Left cardiac atrium (tissue), 4 donors: ENCODE measurements at places on chromosomes 7 and 10.

DNA sequence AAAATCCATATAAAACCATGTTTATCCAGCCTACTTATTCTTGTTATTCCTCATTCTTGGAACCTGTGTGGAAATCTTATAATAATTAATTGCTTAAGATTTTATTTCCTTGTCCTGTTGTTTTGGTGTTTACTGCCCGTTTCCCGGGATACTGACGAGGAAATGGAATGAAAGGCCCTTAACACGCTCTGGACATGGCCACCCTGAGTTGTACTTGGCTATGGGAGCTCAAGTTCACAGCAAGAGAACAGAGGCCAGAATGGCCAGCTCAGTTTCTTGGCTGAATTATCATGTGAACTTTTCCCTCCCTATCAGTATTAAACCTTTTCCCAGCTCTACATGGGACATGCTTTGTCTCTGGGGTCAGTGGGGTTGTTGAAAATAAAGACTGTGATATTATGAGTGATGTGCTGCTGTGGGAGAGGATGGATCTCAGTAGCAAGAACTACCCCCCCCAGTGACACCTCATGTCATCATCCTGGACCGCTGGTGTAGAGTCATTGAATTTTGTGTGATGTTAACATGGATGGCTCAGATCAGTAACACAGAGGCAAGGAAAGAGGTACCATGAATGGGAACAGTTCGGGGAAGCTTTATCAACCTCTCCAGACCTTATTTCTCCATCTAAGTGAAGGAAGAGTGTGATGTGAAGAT is 87.0 kb upstream of the IGFBP3 start:
- no peak for DNase-seq

- DNase-seq = peak; percentile 45
Observed at GRCh38 chr7:51430480-51431086, 114.0 kb upstream of the COBL start.

DNA sequence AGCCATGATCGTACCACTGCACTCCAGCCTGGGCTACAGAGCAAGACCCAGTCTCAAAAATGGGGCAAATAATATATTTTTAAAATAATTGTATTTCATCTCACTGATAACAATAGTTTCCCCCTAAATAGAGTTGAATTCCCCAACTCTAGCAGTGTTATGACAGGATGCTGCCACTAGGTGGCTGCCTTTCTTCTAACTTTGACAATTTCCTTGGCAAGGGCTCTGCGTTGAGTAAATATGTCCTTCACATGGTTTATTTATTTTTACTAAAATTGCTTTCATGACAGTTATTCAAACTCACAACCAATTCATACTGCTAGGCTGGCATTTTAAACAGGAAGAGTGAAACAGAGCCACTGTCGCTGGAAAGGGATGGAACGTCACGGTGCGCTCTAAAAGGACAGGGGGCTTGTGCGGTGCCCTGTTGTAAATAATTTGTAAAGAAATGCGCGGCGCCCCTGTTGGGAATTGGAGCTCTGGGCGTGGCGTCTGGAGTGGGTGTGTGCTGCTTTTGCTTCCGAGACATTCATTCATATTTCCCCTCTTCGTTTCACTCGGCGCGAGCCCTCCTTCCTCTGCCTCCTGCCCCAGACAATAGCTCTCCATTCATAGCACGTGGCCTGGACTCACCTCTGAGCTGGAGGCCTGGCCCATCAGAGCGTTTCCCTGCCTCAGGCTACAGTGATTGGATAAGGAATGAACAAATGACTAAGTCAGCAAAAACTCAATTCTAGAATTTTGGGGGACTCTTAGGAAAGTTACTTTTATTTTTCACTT is 20.5 kb upstream of the PITRM1 start:
- no peak for DNase-seq

DNA sequence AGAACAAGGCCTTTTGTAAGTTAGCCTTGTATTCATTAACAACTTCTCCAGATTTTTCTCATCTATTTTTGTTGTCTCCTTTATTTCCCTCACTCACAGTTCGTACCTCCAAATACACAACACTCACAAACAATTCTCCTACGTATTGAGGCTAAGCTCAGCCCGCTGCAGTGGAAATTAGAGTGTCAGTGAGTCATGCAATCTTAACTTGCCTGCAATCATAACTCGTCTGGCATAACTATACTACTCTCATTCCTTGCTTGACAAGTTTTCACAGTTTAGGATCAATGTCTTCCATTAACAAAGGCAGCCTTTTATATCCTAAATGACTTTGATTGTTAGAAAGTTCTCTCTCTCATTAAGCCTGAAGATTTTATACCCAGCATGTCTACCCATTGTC is 23.8 kb downstream of the TMEM196 start:
- DNase-seq = no peak

- DNase-seq = no peak
Observed at GRCh38 chr7:19104811-19105210, 12.6 kb downstream of the TWIST1 start.

- no peak for DNase-seq
Observed at GRCh38 chr10:126439942-126440341, 51.7 kb upstream of the ADAM12 start.

DNA sequence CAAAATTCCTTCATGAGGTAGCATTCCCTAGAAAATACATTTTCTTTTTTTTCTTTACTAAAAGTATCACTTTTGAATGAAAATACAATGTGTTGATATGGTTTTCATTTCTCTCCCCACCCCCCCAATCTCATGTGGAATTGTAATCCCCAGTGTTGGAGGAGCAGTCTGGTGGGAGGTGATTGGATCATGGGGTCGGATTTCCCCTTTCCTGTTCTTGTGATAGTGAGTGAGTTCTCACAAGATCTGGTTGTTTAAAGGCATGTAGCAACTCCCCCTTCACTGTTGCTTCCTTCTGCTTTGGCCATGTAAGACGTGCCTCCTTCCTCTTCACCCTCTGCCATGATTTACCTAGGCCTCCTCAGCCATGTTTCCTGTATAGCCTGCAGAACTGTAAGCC is 790.3 kb upstream of the KCND2 start:
- no peak for DNase-seq

- DNase-seq = peak; percentile 70
Observed at GRCh38 chr10:69406302-69406811, 10.4 kb downstream of the TACR2 start.

DNA sequence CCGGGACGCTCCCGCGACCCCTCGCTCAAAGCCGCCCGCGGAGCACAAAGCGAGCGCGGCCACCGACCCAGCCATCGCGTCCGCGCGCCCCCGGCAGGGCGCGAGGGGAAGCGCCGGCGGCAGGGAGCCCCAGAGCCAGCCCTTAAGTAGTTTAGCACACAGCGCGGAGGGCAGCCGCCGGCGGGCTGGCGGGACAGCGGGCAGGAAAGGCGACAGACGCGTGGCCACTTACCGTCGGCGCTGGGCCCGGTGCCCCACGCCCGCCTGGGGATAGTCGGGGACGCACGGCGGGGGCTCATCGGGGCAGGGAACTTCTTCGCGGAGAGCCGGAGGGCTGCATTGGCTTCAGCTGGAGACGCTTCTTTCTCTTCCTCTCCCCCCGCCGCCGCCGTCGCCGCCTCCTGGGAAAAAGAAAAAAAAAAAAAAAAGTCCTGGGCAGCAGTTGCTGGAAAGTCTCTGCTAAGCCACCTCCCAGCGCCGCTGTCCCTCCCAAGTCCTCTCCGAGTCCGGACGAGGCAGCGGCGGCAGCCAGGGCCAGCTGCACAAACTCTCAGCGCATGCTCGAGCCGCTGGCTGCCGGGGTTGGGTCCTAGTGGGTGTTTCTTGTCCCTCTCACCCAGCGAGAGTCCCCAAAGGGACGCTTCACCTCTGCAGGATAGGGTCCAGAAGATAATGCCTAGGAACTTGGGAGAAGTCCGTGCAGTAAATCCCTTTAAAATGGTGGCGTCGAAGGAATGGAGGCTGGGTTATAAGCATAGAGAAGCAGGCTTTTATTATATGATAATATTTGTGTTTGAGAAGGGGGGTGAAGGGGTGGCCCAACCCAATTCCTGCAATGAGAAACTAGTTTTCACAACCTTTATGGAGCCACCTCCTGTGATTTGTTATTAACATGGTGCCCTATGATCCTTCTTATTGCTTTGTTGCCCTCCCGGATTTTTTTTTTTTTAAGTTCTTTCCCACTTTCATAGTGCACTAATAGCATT is at the start of gene TSPAN12:
Gene TSPAN12, minus strand, starts transcription at position 557 of the 986 bp plus-strand sequence. CDS start 1,381 bp downstream, outside the sequence.
- peak; percentile 92 for DNase-seq

GRCh38 chr7:16978358-16979244 is 96.8 kb upstream of the AGR3 start:
- DNase-seq = no peak

DNA sequence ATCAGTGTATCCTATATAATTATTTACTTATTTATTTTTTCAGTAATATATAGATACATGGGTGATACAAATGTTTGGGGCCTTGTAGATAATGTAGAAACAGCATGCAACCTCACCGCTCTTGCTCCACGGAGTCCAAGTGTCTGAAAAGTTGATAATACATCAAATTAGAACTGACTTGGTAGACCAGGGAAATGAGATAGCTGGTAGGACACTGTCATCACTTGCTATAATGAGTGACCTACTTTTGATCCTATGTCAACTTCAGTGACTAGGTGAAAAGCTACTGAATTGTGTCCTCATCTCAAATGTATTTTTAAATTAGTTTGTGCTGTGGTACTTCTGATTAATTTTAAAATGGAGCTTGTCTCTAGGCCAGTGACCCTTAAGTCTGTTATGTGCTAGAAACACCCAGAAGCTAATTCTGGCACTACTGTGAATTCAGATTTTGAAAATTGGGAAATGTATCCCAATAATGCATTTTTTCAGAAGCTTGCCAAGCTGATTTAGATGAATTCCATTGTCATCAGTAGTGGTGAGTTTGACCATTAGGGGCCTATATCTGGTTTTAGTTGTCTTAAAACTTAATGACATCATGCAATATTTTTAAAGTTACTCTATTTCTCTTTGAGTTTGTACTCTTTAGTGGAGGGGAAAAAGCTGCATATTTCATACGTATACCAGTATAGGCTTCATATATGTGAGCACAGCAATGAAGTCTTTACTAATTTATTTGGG is 17.4 kb downstream of the CDK1 start:
- no peak for DNase-seq

DNA sequence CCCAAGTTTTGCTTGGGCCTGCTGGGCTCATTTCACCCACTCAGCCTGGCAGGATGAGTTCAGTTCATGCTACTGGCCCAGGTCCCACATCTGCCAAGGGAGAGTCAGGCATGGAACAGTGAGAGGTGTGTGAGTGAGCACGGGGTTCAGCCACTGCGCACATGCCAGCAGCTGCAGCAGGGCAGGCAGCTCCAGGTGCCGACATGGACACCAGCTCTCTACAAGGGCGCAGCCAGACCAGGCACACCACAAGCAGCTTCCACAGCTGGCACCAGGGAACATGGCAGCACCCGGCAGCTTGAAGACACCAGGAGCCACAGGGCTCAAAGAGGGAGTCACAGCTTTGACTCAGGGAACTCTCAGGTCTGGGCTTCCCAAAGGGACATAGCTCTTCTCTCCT is 938.0 kb downstream of the SORCS3 start:
- DNase-seq = no peak

GRCh38 chr7:99562832-99563231 is 4.4 kb downstream of the ZNF655 start:
- no peak for DNase-seq

GRCh38 chr10:83941189-83941588 is 198.1 kb upstream of the GHITM start:
- no peak for DNase-seq

GRCh38 chr7:22757338-22757994 is 30.5 kb downstream of the IL6 start:
- DNase-seq = no peak

DNA sequence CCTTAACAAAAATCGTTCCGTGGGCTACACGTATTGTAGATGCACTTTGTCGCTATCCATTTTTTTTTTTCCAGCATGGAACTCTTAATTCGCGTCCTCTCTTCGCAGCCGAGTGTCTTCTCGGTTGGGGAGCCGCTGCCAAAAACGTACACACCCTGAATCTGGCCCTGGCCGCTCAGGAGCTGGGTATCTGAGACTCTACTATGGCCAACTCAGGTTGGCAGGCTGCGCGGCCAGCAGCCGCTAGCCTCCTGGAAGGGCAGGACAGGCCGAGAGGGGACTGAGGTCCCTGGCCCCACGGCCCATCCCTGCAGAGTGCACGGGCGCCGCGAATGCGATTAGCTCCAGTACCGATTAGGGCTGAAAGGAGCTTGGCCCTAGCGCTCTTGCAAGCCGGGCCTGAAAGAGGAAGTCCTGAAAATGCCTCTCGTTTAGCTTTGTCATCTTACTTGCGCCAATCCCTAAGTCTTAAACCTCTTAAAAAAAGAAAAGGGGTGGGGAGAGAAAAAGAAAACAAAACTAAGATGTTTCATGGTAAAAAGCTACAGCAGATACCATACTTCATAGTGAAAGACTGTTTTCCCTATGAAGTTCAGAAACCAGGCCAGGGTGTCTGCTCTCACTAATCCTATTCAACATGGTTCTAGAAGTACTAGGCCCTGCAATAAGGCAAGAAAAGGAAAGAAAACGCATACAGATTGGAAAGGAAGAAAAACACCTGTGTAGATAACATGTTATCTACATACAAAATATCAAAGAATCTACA is 113.2 kb upstream of the RHEB start:
- peak; percentile 62 for DNase-seq
